ENCODE measurements at places on chromosomes 3 and 15. TPM values are rescaled to one million over a fixed set of nuclear protein-coding genes. Genes with fewer than 3 reads are reported as not detected.

- H3K4me3 ChIP-seq, result no peak overlapping the region
- DNase-seq, result no peak
- peaks cover 8% of the 10 kb centered on the region for H3K36me3 ChIP-seq
These were observed 107.0 kb downstream of the EEFSEC start for GRCh38 chr3:128260275-128260674.

Gene POTEB
- not detected for total RNA-seq

DNA sequence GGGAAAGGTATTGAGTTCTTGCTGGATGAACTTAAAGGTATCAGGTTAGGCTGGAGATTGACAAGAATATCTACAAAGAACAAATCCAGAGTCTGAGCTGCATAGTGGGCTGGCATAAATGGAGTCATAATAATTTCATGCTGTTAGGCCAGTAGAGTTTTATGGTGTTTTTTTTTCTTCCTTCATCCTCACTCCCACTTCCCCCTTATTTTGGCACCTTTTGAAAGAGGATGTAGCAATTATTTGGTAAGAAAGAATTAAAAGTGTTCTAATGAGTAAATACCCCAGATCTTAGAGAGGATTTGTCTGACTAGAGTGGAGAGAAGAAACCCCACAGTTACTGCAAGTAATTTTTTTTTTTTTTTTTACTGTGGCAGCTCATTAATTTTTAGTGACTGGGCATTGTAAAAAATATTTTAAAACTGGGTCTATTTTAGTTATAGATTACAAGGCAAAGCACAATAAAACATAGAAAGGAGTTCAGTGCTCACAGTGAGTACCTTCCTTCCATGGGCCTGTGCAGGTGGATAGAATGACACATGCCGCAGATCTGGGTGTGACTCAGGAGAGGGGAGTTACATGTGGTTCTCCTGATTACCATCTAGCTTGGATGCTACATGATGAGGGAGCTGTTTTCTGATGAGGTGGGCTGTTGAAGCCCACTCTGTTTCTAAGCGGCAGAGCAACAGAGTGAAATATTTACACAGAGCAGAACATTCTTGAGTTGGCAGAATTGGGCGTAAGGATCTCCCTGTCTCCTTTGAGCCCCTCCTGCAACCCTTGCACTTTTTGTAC lies 5.3 kb downstream of the EDEM1 start:
- H3K27me3 ChIP-seq, result no peaks in the 10 kb centered on the region
- H3K4me1 ChIP-seq, result peaks cover 72% of the 10 kb centered on the region
- peaks cover 67% of the 10 kb centered on the region for H3K36me3 ChIP-seq
- peak overlapping the region; percentile 72 for H3K4me3 ChIP-seq
- H3K27ac ChIP-seq, result peak overlapping the region; percentile 94
- DNase-seq, result no peak

GRCh38 chr15:67815036-67815592 lies 10.2 kb upstream of the SKOR1 start:
- DNase-seq, result no peak
- H3K4me3 ChIP-seq, result no peak overlapping the region
- no peaks in the 10 kb centered on the region for H3K36me3 ChIP-seq
- peaks cover 42% of the 10 kb centered on the region for H3K27me3 ChIP-seq
- H3K4me1 ChIP-seq, result no peaks in the 10 kb centered on the region

DNA sequence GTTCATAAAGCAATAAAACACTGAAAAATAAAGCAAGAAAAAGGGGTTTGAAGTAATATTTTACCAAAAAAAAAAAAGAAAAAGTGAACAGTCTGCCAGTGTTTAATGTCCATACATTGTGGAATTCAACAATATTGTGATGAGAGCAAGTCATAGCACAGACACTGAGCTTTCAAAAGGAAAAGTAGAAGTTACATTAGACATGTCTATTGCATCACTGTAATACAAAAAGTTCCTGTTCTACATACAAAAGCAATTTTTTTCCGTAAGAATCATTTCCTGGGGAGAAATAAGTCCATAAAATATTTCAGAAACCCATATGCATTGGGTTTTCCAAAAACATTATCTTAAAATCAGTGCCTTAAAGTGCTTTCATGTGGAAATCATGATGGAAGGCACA lies 11.8 kb upstream of the HDC start:
- H3K27ac ChIP-seq, result no peak overlapping the region
- H3K27me3 ChIP-seq, result no peaks in the 10 kb centered on the region
- H3K4me3 ChIP-seq, result no peak overlapping the region
- peaks cover 22% of the 10 kb centered on the region for H3K4me1 ChIP-seq

DNA sequence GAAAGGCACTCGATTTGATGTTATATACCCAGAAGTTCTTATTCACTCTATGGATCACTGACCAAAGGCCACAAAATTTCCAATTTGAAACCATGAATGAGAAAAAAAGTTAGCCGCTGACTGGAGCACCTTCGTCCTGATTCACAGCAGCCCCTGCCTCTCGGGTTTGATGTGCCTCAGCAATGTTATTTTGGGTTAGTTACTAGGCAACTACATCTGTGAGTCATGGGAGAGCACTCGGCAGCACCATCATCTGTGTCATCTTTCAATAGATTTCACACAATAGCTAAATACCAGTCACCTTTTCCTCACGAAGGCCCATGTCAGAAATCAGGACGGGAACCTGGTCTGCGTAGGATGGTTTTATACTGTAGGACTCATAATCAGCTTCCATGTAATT lies 269.2 kb downstream of the ZBBX start:
- no peak for DNase-seq
- H3K27me3 ChIP-seq, result no peaks in the 10 kb centered on the region
- H3K27ac ChIP-seq, result no peak overlapping the region
- H3K36me3 ChIP-seq, result no peaks in the 10 kb centered on the region

DNA sequence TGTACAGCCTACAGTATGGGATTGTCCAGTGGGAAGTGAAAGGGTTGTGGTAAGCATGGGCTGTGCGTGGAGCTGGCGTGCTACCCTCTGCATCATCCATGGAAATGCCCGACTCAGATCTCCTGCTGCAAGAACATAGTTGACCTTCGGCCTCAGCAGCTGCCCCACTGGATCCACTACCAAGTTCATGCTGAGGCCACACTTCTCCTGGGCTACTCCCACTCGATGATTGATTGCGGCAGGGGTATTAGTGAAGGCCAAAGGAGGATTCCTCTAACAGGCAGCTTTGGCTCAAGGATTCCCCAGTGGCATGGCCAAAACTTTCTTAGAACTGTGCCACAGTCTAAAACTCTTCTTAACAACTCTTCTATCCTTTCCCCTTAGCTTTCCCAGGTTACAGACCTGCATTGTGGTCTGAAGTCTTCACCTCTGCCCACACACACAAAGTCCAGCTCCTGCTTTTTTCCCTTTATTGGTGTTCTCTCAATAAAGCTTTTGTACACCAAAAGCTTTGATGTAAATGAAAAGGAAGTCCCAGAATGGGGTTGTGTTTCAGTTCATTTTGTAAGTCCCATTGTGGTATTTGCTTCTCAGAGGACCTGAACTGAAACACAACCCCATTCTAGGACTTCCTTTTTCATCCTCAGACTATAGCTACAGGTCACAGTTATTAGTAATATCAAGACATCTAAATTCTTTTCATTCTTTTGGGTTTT lies 4.9 kb upstream of the TBC1D5 start:
- no peaks in the 10 kb centered on the region for H3K36me3 ChIP-seq
- H3K27me3 ChIP-seq, result peaks cover 2% of the 10 kb centered on the region
- H3K4me3 ChIP-seq, result peak overlapping the region; percentile 19
- no peak for DNase-seq
- no peak overlapping the region for H3K27ac ChIP-seq

GRCh38 chr3:55267206-55267930 lies 219.7 kb downstream of the WNT5A start:
- H3K36me3 ChIP-seq, result no peaks in the 10 kb centered on the region
- DNase-seq, result no peak
- H3K27ac ChIP-seq, result no peak overlapping the region
- no peaks in the 10 kb centered on the region for H3K27me3 ChIP-seq
- no peak overlapping the region for H3K4me3 ChIP-seq

Gene PCLAF
- total RNA-seq, result 58.6 TPM

Gene SCN11A
- 0.05 TPM for total RNA-seq
